ENCODE measurements at places on chromosomes 7 and 10. TPM values are rescaled to one million over a fixed set of nuclear protein-coding genes. Genes with fewer than 3 reads are reported as not detected.

DNA sequence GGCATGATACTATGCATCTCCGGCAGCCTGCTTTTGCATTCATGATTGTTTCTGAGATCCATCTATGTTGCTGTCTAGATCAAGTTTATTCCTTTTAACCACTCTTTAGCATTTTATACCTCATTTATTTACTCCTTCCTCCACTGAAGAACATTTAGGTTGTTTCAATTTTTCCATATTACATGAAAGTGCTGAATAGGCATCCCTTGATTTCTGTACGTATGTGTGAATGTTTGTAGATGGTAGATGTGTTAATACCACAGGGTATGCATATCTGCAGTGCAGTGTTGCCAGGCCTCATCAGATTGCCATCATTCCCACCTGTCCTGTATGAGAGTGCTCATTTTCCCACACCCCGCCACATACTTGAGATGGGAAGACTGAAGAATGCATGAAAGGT lies 13.9 kb downstream of the ARPC1A start:
- no peaks in the 10 kb centered on the region for H3K4me1 ChIP-seq
- no peaks in the 10 kb centered on the region for H3K27me3 ChIP-seq

DNA sequence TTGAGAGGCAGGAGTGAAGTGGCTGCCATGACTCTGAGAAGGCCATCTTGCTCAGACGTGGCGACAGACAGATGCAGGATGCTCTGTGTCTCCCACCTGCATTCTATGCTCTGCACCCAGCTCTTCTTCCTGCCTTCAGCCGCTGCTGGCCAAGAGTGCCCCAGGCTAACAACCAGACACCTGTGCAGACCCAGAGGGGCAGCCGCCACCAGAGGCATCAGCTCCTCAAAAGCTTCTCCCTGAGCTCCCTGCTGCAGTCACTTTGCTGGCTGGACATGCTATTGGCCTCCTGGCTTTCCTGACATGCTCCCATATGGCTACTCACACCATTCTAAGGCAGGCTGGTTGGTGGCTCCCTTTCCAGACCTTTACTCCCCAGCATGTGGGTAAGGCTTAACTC lies 70.6 kb upstream of the GRB10 start:
- no peak for DNase-seq
- H3K27ac ChIP-seq: no peak overlapping the region
- H3K36me3 ChIP-seq: no peaks in the 10 kb centered on the region
- no peak overlapping the region for H3K4me3 ChIP-seq
- H3K4me1 ChIP-seq: no peaks in the 10 kb centered on the region
- H3K27me3 ChIP-seq: no peaks in the 10 kb centered on the region

DNA sequence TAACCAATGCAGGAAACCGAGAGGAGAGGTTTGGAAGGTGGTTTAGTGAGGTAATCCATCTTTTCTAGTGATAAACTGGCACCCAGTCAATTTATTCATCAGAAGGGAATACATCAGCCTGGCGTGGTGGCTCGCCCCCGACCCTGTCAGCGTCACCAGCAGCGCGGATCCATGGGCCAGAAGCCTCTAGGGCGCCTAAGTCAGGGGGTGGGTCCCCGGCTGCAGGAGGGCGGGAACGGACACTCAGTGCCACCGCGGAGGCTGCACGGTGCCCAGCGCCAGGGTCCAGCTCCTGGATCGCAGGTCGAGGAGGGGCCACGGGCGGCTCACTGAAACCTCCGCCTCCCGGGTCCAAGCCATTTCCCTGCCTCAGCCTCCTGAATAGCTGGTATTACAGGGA lies 866 bp upstream of the ANKRD30A start:
- no peaks in the 10 kb centered on the region for H3K27me3 ChIP-seq
- H3K27ac ChIP-seq: no peak overlapping the region
- no peaks in the 10 kb centered on the region for H3K36me3 ChIP-seq

DNA sequence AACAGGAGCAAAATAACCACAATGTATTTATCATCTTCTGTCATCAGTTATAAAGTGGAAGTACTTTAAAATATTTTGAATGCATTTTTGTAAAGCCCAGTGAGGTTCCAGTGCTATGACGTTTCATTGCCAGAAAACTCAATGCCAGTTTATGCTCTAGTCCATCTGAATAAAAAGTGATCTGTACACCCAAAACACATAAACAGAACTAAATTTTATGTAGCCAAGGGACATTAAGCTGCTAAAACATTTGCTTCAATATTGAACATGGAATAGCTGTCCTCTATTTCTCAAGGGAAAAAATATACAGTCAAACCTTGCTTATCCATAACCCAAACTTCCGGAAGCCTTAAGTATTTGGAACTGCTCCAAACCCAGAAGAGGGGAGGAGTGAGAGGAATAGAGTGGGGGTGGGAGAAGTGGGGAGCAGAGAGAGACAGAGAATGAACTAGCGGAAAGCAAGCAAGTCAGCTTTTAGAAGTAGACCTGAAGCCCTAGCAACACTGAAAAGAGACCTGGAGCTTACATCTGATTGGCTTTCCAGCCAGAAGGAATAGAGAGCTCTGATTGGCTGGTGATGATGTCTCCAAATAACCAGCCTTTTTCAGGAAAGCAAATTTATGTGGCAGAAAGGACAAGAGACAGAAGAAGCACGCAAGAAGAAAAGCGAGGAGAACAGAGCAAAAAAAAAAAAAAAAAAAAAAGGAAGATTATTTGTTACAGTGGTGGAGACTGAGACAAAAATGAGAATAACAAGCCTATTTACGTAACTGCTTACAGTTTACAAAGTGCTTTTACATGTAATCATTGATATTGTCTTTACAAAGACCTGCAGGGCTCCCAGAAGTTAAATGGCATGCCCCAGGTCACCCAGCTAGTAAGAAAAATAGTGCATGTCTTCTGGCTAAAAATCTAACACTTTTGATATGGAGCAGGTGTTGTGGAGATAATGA lies 196.0 kb downstream of the RNLS start:
- peaks cover 25% of the 10 kb centered on the region for H3K4me1 ChIP-seq
- H3K27ac ChIP-seq: peak overlapping the region; percentile 40
- peak; percentile 23 for DNase-seq
- no peaks in the 10 kb centered on the region for H3K36me3 ChIP-seq

GRCh38 chr10:114900658-114901057 lies 37.3 kb upstream of the TRUB1 start:
- H3K4me3 ChIP-seq: no peak overlapping the region
- no peaks in the 10 kb centered on the region for H3K27me3 ChIP-seq
- no peak for DNase-seq
- H3K4me1 ChIP-seq: no peaks in the 10 kb centered on the region
- H3K36me3 ChIP-seq: no peaks in the 10 kb centered on the region

GRCh38 chr10:111278266-111278665 lies 201.4 kb downstream of the ADRA2A start:
- DNase-seq: no peak
- no peaks in the 10 kb centered on the region for H3K27me3 ChIP-seq
- no peaks in the 10 kb centered on the region for H3K36me3 ChIP-seq
- H3K4me3 ChIP-seq: no peak overlapping the region

Gene VPS37D
- total RNA-seq: 5.6 TPM

DNA sequence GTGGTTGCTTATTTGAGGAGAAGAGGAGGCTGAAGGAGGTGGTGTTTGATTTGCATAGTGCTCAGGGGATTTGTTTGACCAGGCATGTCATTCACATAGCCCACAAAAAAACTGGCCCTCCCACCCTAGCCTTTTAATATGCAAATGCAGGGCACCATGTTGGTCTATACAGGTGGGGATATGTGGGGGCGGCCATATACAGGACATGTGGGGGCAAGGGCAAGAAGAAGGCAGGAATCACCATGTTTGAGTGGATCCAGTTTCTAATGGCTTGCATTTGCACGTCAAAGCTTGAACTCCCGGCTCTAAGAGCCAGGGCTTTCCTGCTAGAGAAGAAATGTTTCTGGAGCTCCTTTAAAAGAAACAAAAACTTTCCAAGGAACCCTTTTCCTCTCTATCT lies 541.0 kb downstream of the ZWINT start:
- H3K4me1 ChIP-seq: no peaks in the 10 kb centered on the region
- no peaks in the 10 kb centered on the region for H3K27me3 ChIP-seq
- no peaks in the 10 kb centered on the region for H3K36me3 ChIP-seq
- H3K27ac ChIP-seq: no peak overlapping the region
- DNase-seq: no peak

DNA sequence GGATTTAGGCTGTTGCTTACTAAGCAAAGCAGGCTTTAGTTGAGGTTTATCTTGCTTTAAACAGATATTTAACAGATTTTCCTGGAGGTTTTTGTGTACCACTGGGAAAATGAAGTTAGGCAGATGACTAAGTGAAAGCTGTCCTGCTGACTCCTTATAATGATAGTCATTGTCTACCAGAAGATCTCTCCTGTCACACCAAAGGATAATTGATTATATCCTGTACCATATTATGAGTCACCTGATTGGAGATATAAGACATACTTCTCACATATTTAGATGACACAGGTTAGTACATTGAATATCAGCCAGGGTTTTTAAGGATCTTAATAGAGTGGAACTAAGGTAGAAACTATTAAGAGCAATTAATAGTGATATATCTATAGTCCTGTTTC lies 68.4 kb downstream of the PTEN start:
- H3K36me3 ChIP-seq: no peaks in the 10 kb centered on the region
- H3K4me1 ChIP-seq: peaks cover 52% of the 10 kb centered on the region
- DNase-seq: no peak
- no peak overlapping the region for H3K4me3 ChIP-seq
- no peaks in the 10 kb centered on the region for H3K27me3 ChIP-seq

Gene MMD2
- 0.13 TPM for total RNA-seq

DNA sequence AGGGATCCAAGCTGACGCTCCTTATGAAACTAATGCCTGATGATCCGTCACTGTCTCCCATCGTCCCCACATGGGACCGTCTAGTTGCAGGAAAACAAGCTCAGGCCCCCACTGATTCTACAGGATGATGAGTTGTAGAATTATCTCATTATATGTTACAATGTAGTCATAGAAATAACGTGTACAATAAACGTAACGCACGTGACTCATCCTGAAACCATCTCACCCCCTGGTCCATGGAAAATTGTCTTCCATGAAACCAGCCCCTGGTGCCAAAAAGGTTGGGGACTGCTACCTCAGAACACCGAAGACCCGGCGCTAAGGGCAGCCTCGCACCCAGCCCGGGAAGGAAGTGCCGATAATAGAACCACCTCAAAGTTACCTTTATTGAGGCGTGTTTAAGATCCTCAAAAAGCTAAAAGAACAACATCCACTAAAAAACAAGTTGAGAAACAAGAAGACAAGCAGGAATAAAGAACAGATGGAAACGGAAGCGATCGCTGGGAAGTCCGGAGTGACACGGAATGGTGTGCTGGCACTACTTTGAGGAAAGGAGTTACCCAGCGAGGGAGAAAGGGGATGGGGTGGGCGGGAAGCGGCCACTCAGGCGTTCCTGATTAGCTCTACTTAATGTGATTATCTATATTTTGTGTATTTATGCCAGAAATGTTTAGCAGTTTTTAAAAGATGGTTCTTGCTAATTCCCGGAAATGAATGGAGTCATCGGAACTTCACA lies 50.1 kb upstream of the PRKAR1B start:
- no peaks in the 10 kb centered on the region for H3K27me3 ChIP-seq
- H3K4me3 ChIP-seq: no peak overlapping the region
- DNase-seq: no peak
- no peak overlapping the region for H3K27ac ChIP-seq
- peaks cover 17% of the 10 kb centered on the region for H3K36me3 ChIP-seq

DNA sequence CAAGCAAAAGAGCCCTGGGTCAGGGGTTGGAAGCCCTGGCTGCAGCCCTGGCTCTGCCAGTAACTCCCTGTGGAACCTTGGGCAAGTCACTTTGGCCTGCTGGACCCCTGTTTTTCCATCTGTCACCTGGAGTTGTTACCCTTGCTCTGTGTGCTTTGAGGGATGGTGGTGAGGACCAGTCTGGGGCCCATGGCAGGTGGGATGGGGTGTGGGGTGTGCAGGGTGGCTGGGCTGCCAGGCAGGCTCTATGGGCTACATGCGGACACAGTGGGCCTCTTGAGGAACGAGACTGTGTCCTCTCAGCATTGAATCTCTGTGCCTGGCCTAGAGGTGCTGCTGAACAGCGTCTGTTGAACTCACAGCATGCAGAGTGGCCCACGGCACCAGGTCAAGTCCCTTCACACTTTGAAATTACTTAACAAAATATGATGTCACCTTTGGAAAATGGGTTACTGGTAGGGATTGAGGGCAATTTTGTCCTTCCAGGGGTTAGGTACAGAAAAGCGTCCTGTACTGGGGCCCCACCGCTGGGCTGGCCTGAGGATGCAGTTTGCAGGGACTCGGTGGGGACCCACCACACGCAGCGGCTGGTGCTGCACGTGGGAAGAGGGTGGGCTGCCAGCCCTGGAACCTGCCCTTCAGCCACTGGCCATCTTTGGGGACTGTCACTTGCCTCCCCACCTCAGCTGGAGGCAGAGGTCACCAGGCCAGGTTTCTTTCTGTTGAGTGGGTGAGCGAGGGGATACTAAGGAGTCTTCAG lies 45.3 kb downstream of the PRF1 start:
- no peak overlapping the region for H3K4me3 ChIP-seq
- H3K27me3 ChIP-seq: no peaks in the 10 kb centered on the region
- H3K27ac ChIP-seq: no peak overlapping the region
- H3K4me1 ChIP-seq: peaks cover 11% of the 10 kb centered on the region

GRCh38 chr10:114681542-114681941 lies 23.5 kb upstream of the ABLIM1 start:
- H3K27ac ChIP-seq: no peak overlapping the region
- H3K4me1 ChIP-seq: peaks cover 33% of the 10 kb centered on the region
- no peaks in the 10 kb centered on the region for H3K27me3 ChIP-seq
- H3K36me3 ChIP-seq: no peaks in the 10 kb centered on the region

DNA sequence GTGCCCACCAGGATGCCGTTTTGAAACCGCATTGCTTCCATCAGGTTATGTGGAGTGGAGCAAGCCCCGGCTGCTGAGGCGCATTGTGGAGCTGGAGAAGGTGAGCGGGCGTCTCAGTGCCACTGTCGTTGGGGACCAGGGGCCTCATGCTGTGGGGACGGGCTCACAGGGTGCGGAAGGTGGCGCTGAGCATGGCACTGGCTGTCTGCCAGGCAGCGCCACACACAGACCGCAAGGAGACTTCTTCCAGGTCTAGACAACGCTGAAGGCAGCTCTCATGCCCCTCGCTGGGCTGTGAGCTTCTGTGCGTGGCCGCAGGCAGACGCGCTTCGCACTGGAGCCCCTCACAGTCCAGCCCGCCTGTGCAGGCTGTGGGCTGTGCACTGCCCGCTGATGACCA lies 29.0 kb downstream of the IQCE start:
- DNase-seq: no peak
- no peak overlapping the region for H3K4me3 ChIP-seq
- H3K36me3 ChIP-seq: peaks cover 31% of the 10 kb centered on the region
- no peaks in the 10 kb centered on the region for H3K27me3 ChIP-seq

Gene SAMD8
- 22.4 TPM for total RNA-seq

DNA sequence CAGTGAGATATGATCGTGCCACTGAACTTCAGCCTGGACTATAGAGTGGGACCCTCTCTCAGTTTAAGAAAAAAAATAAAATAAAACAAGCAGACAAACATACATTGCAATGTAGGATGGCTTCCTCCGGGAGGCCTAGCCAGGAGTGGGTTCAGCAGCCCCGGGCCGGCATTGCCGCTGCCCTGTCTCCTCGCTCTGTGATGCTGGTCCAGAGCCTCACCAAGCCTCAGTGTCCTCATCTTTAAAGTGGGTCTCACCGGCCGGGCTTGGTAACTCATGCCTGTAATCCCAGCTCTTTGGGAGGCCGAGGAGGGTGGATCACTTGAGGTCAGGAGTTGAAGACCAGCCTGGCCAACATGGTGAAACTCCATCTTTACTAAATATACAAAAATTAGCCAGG lies 71.6 kb downstream of the PTPRE start:
- no peaks in the 10 kb centered on the region for H3K27me3 ChIP-seq
- peak overlapping the region; percentile 61 for H3K27ac ChIP-seq
- no peaks in the 10 kb centered on the region for H3K36me3 ChIP-seq
- H3K4me1 ChIP-seq: peaks cover 22% of the 10 kb centered on the region

- DNase-seq: no peak
- H3K4me3 ChIP-seq: peak overlapping the region; percentile 53
- no peaks in the 10 kb centered on the region for H3K27me3 ChIP-seq
- H3K27ac ChIP-seq: peak overlapping the region; percentile 97
Observed at GRCh38 chr7:106283501-106283830, 1.3 kb downstream of the NAMPT start.

Measured in thyroid gland (tissue), 4 donors.